ENCODE measurements at places on chromosomes 3 and 15.
A peak's percentile ranks its signal among the peaks of the same experiment; 100 is the strongest.

GRCh38 chr3:8938021-8938420 is 25.3 kb downstream of the RAD18 start:
- no peak for DNase-seq

- DNase-seq = no peak
Measured at GRCh38 chr3:185342459-185343174, 20.3 kb upstream of the MAP3K13 start.

GRCh38 chr15:67049351-67050044 is 15.9 kb upstream of the SMAD3 start:
- DNase-seq = no peak

- no peak for DNase-seq
Measured at GRCh38 chr3:64673159-64673715, 14.6 kb downstream of the ADAMTS9 start.

GRCh38 chr3:43692085-43692855 is 1.5 kb downstream of the ABHD5 start:
- DNase-seq = no peak

DNA sequence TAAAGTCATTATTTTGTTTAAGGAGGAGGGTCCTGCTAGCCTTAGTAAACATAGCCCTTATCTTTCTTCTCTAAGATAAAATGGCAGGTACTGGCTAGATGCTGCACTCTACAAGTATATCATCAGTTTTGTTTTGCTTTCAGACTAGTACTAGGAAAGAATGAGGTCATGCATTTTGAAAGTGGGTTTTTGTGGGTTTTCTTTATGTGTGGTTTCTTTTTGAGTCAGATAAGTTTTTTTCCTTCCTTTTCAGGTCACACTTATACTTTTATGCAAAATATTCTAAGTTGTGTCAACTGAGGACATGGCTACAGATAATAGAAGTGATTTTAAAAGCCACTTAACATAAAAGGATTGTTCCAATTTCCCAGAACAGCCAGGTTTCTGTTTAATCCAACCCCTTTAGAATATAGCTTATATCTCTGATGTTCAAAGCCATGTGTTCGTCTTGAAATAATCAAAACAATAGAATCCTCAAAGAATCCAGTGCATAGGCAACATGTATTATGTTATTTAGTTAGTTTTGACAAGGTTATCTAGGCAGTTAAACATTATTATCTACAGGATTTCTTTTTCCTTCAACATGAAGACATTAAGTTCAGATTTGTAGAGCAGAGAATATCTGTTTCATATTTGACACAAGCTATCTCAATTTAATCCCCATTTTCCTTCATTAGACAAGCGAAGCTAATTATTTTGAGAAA is 406.2 kb downstream of the RBMS3 start:
- DNase-seq = no peak

DNA sequence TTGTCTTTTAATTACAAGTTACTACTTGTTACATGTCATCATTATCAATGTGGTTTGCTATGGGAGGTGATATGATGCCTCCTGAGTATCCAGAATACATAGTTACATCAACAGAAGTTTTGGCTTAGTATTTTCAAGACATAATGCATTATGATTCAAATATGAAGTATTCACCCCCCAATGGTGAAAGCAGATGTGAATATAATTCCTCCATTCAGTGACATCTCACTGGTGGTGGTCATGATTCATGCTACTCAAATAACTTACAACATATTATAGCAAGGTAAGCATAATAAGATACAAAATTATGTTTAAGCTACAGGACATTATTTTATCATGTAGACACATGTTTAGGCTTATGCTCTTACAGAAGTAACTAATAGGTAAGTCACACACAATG is 34.9 kb upstream of the TTBK2 start:
- no peak for DNase-seq

GRCh38 chr3:40850861-40851260 is 326.1 kb downstream of the ZNF621 start:
- no peak for DNase-seq

DNA sequence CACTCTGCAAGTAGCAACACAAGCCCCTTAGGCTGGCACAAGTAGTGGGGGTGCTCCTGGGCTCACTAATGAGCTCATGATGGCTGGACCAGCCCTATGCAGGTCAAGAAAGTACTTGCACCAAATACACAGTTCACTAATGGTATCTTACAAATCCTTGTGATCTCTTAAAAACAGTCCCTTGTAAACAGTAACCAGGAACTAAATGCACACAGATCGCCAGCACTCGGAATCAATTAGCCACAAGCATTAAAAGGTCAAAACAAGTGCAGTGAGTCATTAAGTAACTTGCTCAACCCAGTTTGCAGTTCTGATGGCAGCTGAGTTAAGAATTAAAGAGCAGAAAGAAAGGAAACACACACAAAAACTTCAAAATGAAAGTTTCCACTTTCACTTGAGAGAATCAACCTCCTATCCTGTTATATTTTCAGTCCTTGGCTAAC is 43.2 kb downstream of the ARHGEF3 start:
- no peak for DNase-seq

DNA sequence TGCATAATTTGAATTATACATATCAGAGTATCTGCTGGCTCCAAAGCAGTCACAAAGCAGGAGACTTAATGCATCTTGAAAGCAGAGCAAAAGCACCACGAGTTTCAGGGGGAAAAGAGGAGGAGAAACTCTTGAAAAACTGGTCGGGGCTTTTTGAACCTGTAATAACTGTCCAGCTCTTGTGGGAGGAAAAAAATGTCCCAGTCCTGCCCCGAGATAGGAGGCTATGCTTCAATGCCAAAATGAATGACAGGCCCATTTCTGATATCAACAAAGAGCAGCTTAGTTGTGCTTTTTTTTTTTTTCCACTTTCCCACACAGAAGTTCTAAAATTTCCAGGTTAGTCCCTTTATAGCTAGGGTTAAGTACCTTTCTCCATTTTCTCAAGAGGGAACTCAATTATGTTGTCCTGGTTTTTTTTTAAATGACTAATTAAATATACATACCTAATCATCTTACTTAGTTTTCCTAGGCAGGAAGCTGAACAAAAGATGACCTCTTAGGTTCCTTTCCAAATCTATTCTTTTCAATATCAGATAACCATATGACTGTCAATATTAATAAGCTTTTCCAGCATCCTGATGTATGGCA is 120.2 kb downstream of the TFDP2 start:
- no peak for DNase-seq

DNA sequence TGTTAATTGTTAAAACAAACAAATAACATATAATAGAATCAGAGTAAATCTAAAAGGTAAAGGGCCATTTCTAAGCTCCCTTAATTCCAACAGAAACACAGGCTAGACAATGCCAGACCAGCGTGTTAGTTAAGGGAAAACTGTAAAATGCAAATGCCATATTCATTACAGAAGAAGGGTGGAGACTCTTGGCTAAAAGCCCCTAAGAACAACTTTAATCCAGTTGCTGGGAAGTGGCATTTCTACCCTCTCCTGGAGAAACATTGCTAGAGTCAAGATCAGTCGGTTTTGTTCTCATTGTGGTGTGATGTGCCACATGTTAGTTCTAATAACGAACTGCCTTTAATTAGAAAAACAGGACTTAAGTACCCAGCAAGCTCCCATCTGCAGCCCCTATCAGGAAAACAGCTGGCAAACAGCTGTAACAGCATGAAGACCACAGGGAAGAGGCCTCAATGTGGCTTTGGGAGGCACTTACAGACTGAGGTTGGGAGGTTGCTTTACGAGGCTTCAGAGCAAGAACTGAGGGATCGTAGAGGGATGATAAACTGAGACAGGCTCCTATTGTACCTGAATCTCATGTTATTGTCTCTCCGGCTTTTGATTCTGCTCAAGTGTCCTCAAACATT is 1134.8 kb downstream of the ROBO1 start:
- DNase-seq = no peak

- no peak for DNase-seq
Measured at GRCh38 chr3:37994639-37994972, 4.0 kb downstream of the VILL start.

DNA sequence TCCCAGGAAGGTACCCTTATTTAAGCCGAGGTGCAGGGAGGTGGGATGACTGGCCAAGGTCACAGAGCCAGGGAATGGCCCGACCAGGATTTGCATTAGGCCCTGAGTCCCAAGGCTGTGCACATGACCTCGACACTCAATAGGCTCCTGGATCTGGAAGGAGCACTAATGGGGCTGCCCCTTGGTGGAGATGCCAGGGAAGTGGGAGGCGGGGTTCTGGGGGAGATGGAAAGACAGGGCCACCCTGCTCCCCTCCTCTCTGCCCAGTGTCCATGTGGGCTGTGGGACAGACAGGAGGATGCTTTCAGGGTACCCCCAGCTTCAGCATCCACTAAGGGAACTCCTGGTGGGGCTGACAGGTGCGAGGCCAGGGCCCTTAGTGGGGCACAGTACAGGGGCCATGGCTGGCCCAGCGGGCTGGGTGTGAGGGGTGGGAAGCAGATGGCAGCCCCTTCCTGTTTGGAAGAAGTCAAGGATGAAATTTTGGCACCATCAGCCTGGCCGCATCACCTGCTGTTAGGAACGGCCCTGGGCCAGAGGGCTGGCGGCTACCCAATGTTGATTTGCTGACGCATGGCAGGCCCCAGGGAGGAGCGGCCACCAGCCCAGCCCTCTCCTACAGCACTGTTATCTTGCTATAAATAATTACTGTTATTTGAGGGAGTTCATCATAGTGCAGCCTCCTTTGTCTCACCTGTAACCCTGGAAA is 37.3 kb downstream of the ATP2B2 start:
- no peak for DNase-seq

- DNase-seq = no peak
Measured at GRCh38 chr3:20322085-20322484, 136.1 kb upstream of the SGO1 start.

GRCh38 chr3:174058804-174059203 is 661.3 kb downstream of the NLGN1 start:
- no peak for DNase-seq

GRCh38 chr15:55224892-55225291 is 28.2 kb upstream of the RSL24D1 start:
- no peak for DNase-seq

DNA sequence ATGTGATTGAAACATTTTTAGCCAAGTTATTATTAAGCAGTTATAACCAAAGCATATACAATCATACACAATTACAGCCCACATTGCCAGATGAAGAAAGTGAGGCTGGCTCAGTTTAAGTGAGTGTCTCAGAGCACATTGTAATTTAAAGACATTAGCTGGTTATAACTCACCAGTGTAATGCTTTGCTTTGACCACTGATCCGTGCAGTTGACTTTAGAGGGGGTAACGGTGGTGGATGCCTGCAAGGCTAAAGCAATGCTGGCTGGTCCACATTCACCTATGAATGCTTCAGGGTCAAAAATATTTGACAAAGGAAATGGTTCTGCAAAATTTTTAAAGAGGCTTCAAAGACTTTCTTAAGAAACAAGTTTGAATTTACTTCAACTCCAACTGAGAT is 1.2 kb downstream of the C3orf85 start:
- DNase-seq = no peak

GRCh38 chr3:126338790-126339288 is 18.4 kb downstream of the KLF15 start:
- DNase-seq = no peak

- DNase-seq = no peak
Measured at GRCh38 chr15:87634361-87634760, 622.2 kb downstream of the NTRK3 start.

DNA sequence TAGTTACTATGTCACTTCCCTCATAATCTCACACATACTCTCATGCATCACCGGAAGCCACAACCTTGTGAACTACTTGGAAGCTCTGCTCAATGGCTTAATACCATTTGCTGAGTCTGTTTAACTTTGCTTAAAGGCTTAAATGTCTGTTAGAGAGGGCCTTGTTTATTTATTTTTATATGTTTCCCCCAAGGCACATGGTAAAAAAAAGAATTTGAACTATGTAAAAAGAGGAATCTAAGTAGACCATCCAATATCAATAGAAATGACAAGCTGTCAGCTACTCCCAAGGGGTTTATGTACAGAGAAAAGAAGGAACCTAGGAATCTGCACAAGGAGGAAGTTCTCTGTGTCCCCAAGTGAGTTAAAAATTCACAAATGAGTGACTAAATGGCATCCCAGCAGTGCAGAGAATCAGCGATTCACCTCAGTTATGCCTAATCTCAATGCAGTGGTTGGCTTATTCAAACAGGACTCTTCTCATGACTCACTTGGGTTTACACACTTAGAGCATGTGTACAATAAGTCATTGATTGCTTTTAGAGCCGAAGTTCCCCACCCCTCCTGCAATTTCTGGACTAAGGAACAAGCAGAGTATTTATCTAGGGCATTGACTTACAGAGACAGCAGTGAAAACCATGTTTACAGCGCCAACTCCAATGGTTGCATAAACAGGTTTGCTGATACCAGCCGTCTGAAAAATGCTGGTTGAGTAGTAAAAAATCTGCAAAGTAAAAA is 24.4 kb downstream of the SLC2A2 start:
- no peak for DNase-seq

GRCh38 chr15:26103002-26103404 is 239.9 kb upstream of the ATP10A start:
- DNase-seq = no peak

GRCh38 chr3:25971736-25972135 is 181.8 kb downstream of the OXSM start:
- no peak for DNase-seq

DNA sequence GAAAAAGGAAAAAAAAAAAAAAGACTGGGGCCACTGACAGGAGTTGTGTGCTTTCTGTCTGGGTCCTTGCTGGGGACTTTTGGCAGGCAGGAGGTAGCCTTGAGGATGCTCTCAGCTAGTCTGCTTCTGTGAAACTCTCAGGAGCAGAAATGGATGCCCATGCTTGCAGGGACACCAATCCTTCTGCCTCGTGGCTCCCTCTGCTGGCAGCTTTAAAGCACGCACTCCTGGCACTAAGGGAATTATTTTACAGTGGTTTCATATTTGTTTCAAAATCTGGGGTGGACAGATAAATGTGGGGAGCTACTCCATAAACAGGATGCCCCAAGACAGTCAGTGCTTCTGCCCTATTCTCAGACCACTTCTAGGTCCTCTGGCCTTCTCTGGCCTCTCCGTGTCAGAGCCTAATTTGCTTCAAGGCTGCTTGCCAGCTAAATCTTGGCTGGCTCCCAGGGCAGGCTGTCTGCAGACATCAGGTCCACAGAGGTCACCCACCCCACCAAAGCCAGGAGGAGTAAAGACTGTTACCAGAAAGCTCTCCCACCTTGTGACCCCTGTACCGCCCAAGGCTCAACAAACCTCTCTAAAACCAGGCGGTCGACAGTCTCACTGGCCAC is 17.1 kb downstream of the TRAIP start:
- DNase-seq = peak; percentile 44

DNA sequence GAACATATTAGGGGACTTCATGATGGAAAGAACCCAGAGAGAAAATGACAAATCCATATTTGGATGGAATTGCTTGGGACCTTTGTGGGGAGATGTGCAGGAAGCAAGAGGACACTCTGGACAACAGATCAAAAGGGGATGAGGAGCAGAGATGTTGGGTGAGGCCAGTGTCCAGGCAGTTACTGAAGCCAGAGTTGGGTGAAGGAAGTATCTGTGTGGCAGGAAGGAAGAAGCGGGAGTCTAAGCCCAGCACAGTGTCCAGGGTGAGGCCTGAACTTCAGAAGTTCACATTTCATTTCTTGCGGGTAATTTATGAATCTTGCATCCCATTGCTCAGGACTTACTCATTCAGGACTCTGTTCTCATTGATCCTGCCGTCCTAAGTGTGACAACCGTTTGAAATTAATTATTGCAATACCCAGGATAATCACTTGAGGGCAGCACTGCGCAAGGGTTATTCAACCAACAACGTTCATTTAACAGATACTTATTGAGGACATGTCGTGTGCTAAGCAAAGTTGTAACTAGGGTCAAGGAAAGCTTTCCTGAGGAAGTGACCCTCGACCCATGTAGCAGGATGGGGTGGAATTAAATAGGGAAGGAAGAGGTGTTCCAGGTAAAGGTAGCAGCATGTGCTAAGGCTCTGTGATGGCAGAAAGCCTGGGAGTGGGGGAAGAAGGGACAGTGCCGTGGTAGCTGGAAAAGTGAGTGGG is 61.3 kb upstream of the CMTM8 start:
- peak; percentile 5 for DNase-seq
